HuH-7.5 (cell line): ENCODE measurements at places on chromosomes 7 and 10.

- peak; percentile 49 for DNase-seq
Measured at GRCh38 chr7:149196705-149197171, 1.4 kb downstream of the ZNF282 start.

DNA sequence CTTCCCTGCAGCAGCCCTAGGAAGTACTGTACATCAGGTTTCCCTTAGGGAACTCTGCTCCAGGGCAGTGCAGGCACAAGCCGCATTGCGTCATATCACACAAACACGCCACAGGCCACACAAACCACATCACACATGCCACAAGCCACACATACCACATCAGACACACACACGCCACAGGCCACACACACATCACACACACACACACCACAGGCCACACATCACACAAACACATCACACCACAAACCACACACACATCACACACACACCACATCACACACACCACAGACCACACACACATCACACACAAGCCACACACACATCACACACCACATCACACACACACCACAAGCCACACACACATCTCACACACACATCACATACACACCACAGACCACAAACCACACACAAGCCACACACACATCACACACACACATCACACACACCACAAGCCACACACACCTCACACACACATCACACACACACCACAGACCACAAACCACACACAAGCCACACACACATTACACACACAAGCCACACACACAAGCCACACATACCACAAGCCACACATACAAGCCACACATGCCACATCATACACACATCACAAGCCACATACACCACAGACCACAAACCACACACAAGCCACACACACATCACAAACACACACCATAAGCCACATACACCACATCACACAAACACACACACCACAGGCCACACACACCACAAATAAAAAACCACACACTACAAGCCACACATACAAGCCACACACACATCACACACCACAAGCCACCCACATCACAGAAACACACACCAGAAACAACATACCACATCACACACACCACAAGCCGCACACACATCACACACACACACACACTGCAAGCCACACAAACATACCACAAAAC, 53.4 kb downstream of the TMEM209 start:
- no peak for DNase-seq

- no peak for DNase-seq
Measured at GRCh38 chr7:128840326-128841170, 10.3 kb downstream of the FLNC start.

GRCh38 chr7:32034052-32034451, 36.2 kb downstream of the PDE1C start:
- DNase-seq, result no peak

DNA sequence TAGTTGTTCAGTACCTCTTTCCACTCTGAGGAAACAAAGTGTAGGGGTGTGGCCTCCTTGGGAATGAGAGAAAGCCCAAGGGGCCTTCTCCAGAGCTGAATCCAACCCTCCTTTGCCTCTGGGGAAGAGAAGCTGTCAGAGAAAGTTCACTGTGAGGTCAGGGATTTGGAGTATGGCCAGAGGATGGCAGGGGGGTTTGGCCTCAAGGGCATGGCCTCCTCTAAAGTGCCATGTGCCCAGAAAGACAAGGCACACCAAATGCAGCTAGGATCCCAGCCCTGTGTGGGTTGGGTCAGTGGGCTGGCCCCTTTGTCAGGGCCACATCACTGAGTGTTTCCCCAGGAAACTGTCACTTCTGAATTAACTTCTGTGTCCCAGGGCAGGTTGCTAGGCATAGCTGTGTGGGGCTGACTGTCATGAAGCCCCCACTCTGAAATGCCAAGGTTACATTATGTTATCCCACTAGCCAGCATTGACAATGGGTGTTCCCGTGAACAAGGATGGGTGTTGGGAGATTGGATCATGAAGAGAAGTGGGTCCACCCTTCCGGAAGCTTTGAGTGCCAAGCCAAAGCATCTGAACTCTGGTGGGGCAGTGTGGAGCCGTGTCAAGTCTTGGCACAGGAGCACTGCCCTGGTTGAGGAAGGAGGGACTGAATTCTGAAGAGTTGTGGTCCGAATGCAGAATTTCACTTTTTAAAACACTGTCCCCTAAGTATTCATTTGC, 123.3 kb downstream of the ZMIZ1 start:
- no peak for DNase-seq

DNA sequence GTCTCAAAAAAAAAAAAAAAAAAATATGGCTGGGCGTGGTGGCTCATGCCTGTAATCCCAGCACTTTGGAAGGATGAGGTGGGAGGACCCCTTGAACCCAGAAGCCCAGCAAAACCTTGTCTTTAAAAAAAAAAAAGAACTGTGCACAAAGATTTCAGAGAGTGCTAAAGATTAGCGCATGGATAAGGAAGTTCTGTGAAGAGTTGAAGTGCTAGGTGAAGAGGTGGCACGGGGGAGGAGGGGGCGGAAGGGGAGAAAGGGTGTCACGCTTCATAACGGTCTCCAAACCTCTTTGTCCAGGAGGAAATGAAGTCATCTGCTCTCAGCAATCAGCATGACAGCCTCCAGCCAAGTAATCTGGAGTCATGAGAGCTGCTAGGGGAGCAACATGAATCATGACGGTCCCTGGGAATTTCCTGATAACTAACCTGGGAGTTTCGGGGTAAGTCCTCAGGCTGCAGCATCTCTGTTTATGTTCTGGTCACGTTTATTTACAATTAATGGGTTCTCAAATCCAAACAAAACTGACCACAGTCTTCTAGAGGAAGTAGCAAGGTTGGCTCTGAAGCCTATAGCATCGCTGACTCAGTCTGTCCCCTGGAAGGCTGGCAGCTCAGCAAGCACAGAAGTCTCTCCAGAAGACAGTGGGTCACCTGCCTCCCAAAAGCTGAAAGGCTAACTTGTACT, 1.9 kb upstream of the PLAU start:
- DNase-seq, result no peak

GRCh38 chr10:1660386-1660785, 76.9 kb downstream of the ADARB2 start:
- DNase-seq, result no peak

GRCh38 chr7:103771294-103771693, 218.2 kb downstream of the RELN start:
- DNase-seq, result no peak

DNA sequence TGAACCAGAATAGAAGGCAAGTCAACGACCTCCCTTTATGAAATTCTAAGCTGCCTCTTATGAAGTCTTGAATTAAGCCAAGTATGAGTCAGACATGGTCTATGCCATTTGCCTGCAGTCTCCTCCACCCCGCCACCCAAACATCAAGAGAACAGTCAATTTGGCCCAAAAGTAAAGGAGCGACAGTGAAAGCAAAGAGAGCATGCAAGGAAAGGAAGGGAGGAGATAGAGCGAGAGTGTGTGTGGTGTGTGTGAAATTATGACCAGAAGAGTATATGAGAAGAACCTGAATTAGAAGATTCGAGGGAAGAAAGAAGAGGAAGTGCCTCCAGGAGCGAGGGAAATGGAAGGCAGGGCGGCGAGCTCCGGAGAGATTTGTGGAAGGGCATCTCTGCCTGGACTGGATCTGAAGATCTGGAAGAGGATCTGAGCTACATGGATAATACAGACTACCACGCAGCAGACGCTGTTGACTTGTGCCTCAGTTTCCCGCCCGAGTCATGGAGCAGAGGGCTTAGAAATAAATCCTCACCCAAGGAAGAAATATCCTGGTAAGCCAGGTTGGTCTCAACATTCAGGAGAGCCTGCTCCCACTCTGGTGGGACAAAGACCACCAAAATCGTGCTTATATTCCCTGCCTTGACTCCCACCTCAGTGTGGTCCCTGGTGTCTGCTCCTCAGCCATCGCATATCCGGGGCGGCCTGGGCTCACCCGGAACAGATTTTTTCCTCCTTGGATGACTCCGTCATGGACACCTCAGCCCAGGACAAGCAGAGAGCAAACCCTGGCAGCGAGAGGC, 459 bp downstream of the ZDHHC6 start:
- no peak for DNase-seq

GRCh38 chr10:76126607-76127527, 695.4 kb downstream of the LRMDA start:
- no peak for DNase-seq

- no peak for DNase-seq
Measured at GRCh38 chr7:65463184-65463583, 89.5 kb downstream of the ZNF92 start.

DNA sequence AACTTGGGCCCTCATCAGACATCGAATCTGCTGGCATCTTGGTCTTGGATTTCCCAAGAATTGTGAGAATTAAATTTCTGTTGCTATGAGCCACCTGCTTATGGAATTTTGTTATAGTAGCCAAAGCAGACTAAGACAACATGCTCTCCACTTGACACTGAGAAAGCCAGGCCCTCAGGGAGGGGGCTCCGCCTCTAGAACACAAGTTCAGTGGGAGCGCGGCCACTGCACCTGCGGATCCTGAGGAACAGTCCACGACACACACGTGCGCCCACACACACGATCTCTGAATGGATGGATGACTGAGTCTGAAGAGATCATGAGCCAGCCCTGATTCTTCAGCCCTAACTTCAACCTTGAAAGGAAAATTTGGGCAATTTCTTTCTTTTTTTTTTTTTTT, 73.7 kb downstream of the CTBP2 start:
- no peak for DNase-seq

DNA sequence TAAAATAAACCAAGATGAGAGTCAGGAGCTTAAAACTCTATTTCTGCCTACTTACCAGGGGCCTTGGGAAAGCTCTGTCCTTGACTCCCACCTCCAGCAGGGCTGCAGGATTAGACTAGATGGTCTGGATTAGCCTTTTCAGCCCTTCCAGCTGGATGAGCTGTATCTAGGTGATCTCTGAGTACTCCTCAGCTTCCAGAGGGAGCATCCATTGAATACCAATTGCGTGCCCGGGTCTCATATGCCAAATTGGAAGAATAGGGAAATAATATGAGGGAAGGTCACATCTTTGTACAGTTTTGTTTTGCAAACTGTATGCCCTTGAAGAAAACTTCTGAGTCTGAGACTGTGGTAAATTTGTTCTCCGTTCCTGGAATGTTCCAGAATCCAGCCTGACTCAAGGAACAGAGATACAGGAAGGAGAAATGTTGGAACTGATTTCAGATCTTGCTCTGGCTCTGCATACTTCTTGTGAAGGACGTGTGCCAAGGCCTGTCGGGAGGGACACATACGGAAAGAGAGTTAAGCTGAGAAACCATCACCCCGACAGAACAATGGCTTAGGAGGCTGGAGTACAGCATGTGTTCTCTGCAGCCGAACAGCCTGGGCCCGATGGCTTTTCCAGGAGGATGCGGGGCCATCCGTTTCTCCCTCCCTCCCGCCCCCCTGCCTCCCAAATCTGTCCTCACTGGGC, 44.9 kb downstream of the MINDY4 start:
- no peak for DNase-seq

DNA sequence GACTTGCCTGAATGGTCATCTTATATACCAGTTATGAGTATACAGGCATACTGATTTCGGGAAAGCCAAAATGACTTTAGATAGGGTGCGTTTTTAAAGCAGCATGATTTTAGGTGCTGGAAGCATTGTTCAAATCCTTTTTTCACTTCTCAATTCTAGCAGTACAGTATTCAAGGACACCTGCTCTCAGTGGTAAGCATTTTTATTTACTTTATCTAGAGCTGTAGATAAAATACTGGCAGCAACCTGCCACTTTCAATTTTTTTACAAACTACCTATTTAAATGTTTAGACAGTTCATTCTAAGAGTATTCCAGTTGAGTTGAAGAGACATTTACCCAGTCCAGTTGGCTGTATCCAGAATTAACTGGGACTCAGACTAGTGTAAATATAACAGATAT, 33.6 kb downstream of the TMEM106B start:
- DNase-seq, result no peak

DNA sequence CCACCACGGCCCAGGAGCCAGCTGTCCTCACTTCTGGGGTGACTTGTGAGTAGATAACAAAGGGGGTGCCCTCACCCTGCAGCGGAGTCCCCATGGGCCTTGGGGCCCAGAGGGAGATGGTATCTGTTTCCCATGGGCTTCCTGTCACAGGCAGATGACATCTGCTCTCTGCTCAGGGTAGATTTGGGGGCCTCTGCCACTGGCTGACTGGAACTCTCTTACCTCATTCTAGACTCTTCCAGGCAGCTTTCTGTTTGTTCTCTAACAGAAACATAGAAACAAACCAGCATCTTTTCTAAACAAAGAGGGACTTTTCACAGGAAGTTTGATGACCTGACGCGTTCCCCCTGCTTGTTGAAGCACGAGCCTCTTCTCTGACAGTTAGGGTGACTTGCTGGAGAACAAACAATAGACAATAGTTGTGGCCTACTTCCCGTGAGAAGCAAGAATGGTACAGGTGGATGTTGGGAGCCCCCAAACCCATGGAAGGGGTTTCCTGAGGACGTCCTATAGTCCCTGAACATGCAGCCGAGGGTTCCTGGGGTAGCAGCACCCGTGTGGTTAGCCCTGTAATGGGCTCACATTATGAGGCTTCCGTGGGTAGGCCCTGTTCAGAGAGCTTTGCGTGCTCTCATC, 61.6 kb downstream of the GRK5 start:
- DNase-seq, result no peak

DNA sequence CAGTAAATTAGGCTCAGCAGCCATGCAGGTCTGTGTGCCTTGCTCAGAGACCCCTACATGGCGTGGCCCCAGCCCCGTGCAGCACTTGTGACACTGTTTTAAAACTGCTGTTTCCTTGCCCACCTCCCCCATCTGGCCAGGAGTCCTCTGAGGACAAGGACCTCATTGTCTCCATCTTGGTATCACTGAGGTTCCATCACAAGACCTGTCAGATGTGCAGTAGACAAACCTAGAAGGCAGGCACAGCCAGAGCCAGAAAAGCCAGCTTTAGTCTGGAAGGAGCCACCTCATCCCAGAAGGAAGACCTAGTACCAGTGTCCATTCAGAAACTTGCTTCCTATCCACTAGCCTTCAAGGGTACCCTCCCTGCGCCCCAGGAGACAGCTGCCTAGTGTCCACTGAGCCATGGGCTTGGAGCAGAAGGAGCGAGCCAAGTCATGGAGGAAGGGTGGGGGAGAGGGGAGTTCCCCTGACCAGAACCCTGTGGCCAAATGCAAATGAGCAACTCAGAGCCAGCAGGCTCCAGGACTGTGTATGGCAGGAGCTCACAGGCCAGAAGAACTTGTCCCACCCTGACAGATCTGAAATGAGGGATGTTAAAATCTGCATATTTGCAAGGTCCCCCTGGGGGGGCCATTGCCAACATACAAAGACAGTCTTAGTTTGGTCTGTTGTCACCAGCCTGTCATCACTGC, 176.1 kb downstream of the SH3PXD2A start:
- no peak for DNase-seq

GRCh38 chr10:117677890-117678500, 135.4 kb downstream of the EMX2 start:
- no peak for DNase-seq

DNA sequence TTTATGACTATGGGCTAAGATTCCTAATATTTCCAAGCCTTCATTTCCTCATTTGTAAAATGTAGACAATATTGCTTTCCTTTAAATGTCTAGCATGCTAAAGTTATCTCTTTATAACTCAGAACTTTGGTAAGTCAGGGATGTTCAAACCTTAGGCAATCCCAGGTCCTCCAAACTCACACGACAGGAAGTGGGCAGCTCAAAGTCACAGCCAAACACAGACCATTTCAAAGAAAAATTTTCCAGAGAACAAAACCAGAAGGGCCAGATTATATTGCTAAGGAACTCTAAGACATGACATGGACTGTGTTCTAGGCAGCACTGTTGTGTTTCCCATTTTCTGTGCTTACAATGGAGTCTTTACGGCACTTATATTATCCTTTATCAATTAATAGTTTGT, 87.8 kb upstream of the DYNC1I1 start:
- DNase-seq, result no peak

GRCh38 chr7:50644114-50644513, 78.9 kb upstream of the DDC start:
- DNase-seq, result no peak

GRCh38 chr10:80318742-80319141, 29.3 kb upstream of the MAT1A start:
- no peak for DNase-seq
